Muscle of leg (tissue), 16 donors: ENCODE measurements at places on chromosomes 16 and 17. TPM values are rescaled to one million over a fixed set of nuclear protein-coding genes. Genes with fewer than 3 reads are reported as not detected.

CTRB1 gene
- 0.75 TPM for total RNA-seq

CCR7 gene
- total RNA-seq, result 0.09 TPM

SLC16A6 gene
- 0.27 TPM for total RNA-seq

TLCD2 gene
- 2.6 TPM for total RNA-seq

KRT33B gene
- total RNA-seq, result 0.09 TPM

AIPL1 gene
- not detected for total RNA-seq

P3H4 gene
- 39.7 TPM for total RNA-seq

FOXO3B gene
- 3.4 TPM for total RNA-seq

PRSS27 gene
- total RNA-seq, result 0.75 TPM

LRRC37A2 gene
- total RNA-seq, result 8.5 TPM

DRG2 gene
- total RNA-seq, result 29.6 TPM

CYB5D1 gene
- total RNA-seq, result 5.9 TPM

GRCh38 chr17:81526662-81527571 is 1.3 kb upstream of the FSCN2 start:
- no peak overlapping the region for H3K4me3 ChIP-seq
- H3K27me3 ChIP-seq, result peaks cover 54% of the 10 kb centered on the region
- H3K36me3 ChIP-seq, result no peaks in the 10 kb centered on the region
- no peak for DNase-seq

DNA sequence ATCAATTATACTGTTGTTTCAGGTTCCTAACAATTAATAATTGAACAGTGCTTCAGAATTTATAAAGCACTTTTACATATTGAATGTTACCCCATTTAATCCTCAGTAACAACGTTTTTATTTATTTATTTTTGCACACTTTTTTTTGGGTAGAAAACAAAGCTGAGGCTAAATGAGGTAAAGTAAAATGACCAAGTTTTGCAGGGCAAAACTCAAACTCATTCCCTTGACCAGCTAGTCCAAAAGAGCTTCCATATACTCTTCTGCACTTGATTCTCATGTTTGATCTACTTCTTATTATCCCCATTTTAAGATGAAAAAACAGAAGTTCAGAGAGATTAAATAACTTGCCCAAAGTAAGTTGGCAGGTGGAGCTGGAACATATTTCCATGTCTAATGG is 81.1 kb upstream of the NACA2 start:
- no peak overlapping the region for H3K27ac ChIP-seq
- no peaks in the 10 kb centered on the region for H3K27me3 ChIP-seq
- H3K4me1 ChIP-seq, result no peaks in the 10 kb centered on the region
- no peak for DNase-seq

DNA sequence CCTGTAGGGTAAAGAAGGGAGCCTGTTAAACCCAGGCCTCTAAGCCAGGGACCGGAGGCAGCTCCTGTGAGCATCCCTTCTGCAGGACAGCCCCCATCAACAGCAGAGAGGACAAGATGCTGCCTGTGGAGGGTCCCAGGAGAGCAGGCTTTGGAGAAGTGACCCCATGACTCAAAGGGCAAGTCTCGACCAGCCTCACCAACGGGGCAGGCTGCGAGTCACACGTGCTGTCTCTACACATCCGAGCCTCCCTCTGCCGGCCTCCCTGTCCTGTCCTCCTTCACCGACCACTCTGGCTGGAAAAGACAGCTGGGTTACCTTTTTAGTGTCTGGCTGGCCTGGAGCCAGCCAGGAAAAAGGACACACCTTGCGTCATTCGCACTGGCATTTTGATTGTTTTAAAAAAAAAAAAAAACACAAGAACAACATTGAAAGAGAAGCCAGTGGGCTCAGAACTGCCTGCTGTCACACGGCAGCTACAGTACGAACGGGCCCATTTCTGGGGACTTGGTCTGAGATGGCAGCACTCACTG is 74.5 kb upstream of the RCVRN start:
- peaks cover 8% of the 10 kb centered on the region for H3K36me3 ChIP-seq
- no peak for DNase-seq
- H3K4me3 ChIP-seq, result no peak overlapping the region
- peaks cover 3% of the 10 kb centered on the region for H3K4me1 ChIP-seq

DNA sequence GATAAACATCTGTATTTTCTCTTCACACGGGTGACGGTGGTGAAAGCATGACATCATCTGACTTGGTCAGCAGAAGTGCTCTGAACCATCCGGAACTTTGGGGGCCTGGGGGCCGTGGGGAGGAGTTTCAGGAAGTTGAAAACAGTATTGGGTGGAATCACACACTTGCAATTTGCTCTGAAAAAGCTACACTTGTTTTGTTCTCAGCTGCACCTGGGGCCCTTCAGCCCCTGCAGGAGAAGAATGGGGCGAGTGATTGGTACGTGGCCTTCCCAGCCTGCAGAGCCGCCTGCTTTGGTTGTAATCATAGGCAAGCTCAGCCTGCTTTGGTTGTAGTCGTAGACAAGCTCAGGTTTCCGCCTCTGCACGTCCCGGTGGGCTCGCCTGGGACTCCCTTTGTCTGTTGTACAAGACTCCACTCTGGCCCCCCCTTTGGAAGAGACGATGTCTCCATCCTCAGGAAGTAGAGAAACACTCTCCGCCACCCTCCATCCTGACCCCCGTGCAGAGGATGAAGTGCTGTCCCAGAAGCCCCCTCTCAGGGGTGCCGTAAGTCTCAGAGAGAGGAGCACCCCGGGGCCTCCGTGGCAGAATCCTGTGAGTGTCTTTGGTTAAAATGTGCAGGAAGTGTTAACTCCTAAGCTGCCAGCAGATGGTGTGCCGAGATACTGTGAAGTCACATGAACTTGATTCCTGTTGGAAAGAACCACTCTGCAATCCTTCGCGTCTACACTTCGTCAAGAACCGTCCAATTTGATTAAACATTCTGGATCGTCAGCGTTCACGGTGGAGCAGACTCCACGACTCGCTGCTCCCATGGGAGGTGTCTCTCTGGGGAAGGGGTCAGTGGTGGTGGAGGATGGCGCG is 5.4 kb downstream of the BANP start:
- no peaks in the 10 kb centered on the region for H3K27me3 ChIP-seq
- peaks cover 38% of the 10 kb centered on the region for H3K4me1 ChIP-seq
- H3K36me3 ChIP-seq, result peaks cover 32% of the 10 kb centered on the region
- peak overlapping the region; percentile 84 for H3K27ac ChIP-seq

- no peaks in the 10 kb centered on the region for H3K36me3 ChIP-seq
- H3K4me1 ChIP-seq, result no peaks in the 10 kb centered on the region
- no peak for DNase-seq
- H3K27me3 ChIP-seq, result no peaks in the 10 kb centered on the region
- no peak overlapping the region for H3K27ac ChIP-seq
- no peak overlapping the region for H3K4me3 ChIP-seq
Observed at GRCh38 chr17:49338883-49339282, 23.2 kb downstream of the ZNF652 start.

GRCh38 chr17:29802246-29802645 is 127.8 kb downstream of the SSH2 start:
- DNase-seq, result no peak
- H3K27ac ChIP-seq, result no peak overlapping the region
- no peak overlapping the region for H3K4me3 ChIP-seq
- H3K36me3 ChIP-seq, result no peaks in the 10 kb centered on the region

GRCh38 chr16:70703835-70704381 is 18.1 kb upstream of the MTSS2 start:
- H3K36me3 ChIP-seq, result peaks cover 3% of the 10 kb centered on the region
- DNase-seq, result no peak
- H3K4me1 ChIP-seq, result peaks cover 99% of the 10 kb centered on the region
- H3K27me3 ChIP-seq, result no peaks in the 10 kb centered on the region
- peak overlapping the region; percentile 93 for H3K27ac ChIP-seq

DNA sequence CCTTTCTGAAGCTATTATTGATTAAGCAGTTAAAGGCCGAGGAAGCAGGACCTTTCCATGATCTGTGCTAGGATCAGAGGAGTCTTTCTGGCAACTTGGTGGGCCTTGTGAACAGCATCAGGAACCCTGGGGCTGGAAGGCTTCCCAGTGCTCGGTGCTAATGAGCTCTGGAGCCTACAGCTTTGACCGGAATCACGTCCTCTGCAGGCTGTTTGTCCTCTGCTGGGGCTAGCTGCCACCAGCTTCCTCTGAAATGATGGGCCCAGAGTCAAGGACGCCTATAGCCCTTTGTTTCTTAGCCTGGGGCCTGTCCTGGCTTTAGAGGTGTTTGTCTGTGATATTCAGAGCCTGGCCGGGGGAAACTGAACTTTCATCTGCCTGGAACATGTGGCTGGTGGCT is 111.6 kb downstream of the SHISA9 start:
- H3K27ac ChIP-seq, result no peak overlapping the region
- no peaks in the 10 kb centered on the region for H3K4me1 ChIP-seq
- DNase-seq, result no peak

DNA sequence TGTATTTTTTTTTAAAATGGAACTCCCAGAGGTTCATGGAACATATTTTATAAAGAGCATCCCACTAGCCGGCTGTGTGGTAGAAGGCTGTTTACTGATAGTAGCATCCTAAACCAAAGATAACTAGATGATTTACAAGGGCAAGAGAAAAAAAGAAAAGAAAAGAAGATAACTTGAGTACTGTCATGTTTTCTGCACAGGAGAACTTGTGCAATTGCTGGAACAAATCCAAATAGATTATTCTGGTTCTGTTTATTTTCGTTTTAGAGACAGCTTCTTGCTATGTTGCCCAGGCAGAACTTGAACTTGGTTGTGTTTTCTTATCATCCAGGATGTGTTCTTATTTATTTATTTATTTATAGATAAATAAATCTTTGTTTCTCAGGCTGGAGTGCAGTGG is 20.9 kb upstream of the PPM1D start:
- no peak overlapping the region for H3K27ac ChIP-seq
- peak; percentile 21 for DNase-seq
- no peak overlapping the region for H3K4me3 ChIP-seq
- no peaks in the 10 kb centered on the region for H3K36me3 ChIP-seq

GRCh38 chr17:68963958-68964357 is 8.8 kb upstream of the ABCA8 start:
- H3K4me1 ChIP-seq, result peaks cover 6% of the 10 kb centered on the region
- H3K27me3 ChIP-seq, result no peaks in the 10 kb centered on the region
- DNase-seq, result peak; percentile 47
- H3K36me3 ChIP-seq, result no peaks in the 10 kb centered on the region
- no peak overlapping the region for H3K4me3 ChIP-seq

DNA sequence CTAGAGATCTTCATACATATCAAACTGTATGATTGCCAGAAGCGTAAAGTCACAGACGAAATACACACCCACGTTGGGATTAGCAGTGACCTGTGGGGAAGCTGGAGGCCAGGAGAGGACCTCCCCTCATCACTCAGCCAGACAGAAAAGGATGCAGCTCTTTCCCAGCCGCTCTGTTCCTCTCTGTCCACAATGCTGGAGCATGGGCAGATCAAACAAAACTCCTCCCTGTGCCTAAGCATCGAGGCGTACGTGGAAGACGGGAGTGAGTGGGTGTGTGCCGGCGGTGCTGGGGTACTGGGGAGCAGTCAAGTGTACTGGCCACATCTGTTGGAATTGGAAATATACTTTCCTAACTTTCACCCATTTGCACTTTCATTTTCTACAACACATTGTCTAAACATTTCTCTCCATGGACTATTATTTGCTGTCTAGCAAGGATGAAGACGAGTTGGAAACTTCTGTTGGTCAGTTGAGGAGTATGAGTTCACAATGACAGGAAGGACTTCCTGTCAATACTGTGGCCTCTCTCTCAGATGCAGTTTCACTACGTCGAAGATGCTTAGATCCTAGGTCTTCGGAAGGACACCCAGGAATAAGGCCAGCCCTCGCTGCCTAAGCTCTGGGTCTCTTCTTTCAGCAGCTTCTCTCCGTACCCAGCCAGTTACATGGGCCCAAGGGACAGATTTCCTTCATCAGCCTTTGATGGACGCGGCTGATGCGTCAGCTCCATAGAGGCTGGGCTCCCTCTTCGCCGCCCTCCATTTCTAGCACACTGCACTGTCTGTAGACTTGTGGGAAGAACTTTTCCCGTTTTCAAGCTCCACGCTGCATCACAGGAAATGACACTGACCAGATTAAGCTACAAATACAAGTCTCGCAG is 30.6 kb upstream of the ENDOV start:
- peaks cover 95% of the 10 kb centered on the region for H3K36me3 ChIP-seq
- peaks cover 9% of the 10 kb centered on the region for H3K4me1 ChIP-seq
- H3K27ac ChIP-seq, result peak overlapping the region; percentile 29

GRCh38 chr17:41844971-41845370 is 7.3 kb downstream of the KLHL10 start:
- no peaks in the 10 kb centered on the region for H3K27me3 ChIP-seq
- no peaks in the 10 kb centered on the region for H3K4me1 ChIP-seq
- no peak overlapping the region for H3K27ac ChIP-seq
- DNase-seq, result no peak
- no peak overlapping the region for H3K4me3 ChIP-seq

GRCh38 chr16:2155977-2156848 is 631 bp downstream of the TRAF7 start:
- peak overlapping the region; percentile 95 for H3K27ac ChIP-seq
- no peaks in the 10 kb centered on the region for H3K27me3 ChIP-seq
- peaks cover 86% of the 10 kb centered on the region for H3K4me1 ChIP-seq
- H3K36me3 ChIP-seq, result peaks cover 22% of the 10 kb centered on the region
- DNase-seq, result peak; percentile 82
- H3K4me3 ChIP-seq, result peak overlapping the region; percentile 91

DNA sequence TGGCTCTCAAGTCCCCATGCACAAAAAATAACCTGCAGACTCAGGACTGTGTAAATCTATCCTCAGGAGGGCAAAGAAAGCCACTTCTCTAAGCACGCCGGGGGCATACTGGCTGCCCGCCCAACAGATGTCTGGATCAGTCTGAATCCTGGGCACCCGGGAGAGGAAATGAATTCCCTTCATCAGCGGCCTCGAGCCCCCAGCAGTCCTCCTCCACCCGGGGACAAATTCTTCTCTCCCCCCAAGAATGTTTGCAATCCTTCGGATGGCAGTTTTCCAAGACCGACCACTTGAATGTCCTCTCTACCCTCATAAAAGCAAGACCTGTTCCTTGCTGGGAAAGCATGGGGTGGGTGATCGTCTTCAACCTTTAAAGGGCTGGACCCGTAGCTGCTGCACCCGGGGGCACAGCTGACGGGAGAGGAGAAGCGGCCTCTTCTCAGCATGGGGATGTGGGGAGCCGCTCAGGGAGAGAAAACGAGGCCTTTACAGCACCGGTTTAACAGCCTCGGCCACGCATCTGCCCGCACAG is 9.4 kb upstream of the MAP2K3 start:
- peaks cover 6% of the 10 kb centered on the region for H3K27me3 ChIP-seq
- H3K27ac ChIP-seq, result peak overlapping the region; percentile 75
- DNase-seq, result peak; percentile 82
- H3K36me3 ChIP-seq, result no peaks in the 10 kb centered on the region
- H3K4me3 ChIP-seq, result peak overlapping the region; percentile 62
- peaks cover 34% of the 10 kb centered on the region for H3K4me1 ChIP-seq

GRCh38 chr16:24988593-24989338 is 26.4 kb downstream of the ARHGAP17 start:
- no peaks in the 10 kb centered on the region for H3K27me3 ChIP-seq
- H3K27ac ChIP-seq, result peak overlapping the region; percentile 88
- no peaks in the 10 kb centered on the region for H3K36me3 ChIP-seq

DNA sequence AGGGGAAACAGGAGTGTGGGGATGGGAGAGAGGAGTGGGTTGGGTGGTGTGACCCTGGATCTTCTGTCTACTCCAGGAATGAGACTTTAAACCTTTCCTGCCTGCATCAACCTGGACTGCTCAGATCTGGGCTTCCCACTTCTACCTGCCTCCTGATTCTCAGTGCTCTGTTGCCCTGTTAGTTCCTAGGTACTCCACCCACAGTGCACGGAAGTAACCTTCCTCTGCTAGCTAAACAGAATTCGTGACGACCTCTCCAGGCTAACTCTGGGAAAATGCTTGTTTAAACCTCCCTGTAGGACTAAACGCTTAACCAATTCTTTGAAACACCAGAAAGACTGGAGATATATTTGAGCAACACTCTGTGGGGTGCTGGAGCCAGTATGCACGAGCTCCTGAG is 83.4 kb upstream of the CLEC3A start:
- peaks cover 3% of the 10 kb centered on the region for H3K4me1 ChIP-seq
- peak; percentile 50 for DNase-seq
- no peak overlapping the region for H3K4me3 ChIP-seq
- no peaks in the 10 kb centered on the region for H3K27me3 ChIP-seq
